Natural killer cell treated with Interleukin-12 subunit alpha and Interleukin-12 subunit beta and Interleukin-15 and Interleukin-18, amount 100 ng/mL, for 72 hours (primary cell): ENCODE measurements at places on chromosomes 6 and 20.

- no peak overlapping the region for H3K4me3 ChIP-seq
- peaks cover 8% of the 10 kb centered on the region for H3K27me3 ChIP-seq
- H3K4me1 ChIP-seq = no peaks in the 10 kb centered on the region
- H3K27ac ChIP-seq = no peak overlapping the region
These were observed 121.3 kb downstream of the DOK5 start for GRCh38 chr20:54596651-54597050.

DNA sequence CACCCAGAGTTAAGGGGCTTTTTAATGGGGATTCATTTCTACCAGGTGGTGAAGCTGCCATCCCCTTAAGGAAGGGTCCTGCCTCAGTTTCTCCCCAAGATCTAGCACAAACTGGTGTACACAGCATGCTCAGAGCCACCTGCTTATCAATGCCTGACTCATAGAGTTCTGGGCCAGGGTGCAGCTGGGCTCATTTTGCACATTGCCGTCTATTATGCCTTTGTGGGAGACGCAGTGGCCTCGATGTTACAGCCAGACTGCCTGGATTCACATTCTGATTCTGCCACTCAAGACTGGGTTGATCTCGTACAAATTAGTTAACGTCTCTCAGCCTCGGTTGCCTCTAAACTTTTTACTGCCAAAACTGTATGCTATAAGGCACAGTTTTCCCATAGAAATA, 365.7 kb downstream of the ZFAND3 start:
- no peaks in the 10 kb centered on the region for H3K27me3 ChIP-seq
- H3K4me3 ChIP-seq = no peak overlapping the region
- no peak overlapping the region for H3K27ac ChIP-seq
- DNase-seq = no peak

DNA sequence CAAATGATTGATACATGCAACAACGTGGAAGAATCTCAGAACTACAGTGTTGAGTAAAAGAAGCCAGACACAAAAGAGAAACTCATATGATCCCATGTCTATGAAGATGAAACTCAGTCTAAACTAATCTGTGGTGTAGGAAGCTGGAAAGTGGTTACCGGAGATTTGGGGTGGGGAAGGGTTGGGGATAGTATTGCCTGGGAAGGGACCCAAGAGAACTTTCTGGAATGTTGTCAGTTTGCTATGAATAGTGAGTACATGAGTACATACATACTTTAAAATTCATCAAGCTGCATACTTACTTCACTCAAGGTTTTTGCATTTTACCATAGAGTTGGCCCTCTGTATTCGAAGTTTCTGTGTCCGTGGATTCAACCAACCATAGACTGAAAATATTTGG, 106.0 kb downstream of the SAMD5 start:
- no peaks in the 10 kb centered on the region for H3K4me1 ChIP-seq
- H3K27ac ChIP-seq = no peak overlapping the region

DNA sequence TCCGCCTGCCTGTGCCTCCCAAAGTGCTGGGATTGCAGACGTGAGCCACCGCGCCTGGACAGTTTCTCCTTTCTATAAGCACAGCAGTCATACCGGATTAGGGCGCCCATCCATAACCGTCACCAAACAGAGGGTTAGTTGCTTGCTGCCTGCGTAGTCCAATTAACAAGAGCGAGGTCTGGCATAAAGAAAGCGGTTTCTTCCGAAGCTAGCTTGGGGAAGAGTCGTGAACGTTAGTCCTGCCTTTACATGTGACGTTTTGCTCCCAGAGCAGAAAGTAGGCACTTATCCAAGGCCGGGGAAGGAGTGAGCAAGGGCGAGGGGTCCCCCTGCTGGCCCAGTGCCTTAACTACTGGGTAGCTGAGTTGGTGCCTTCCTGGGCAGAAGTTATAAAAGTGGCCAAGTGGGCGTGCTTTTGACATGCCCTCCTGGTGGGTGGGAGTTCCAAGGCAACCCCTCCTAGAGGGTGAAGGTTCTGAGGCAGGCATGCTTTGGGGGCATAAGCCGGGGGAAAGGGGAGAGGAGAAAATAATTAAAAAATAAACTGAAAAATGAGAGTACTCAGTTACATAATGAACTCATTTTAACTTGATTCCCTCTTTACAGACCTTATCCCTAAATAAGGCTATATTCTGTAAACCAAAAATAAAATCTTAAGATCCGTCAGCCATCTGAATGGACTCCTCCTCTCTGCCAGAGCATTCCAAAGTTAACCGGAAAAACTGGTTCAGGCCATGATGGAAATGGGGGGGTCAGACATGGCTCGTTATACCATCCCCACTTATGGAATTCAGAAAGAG, 88.0 kb downstream of the FAM217A start:
- peak; percentile 75 for DNase-seq
- no peaks in the 10 kb centered on the region for H3K27me3 ChIP-seq
- peaks cover 11% of the 10 kb centered on the region for H3K4me1 ChIP-seq
- no peak overlapping the region for H3K27ac ChIP-seq

GRCh38 chr6:36129941-36130666, at the start of gene MAPK13:
Gene MAPK13 (plus strand): TSS chr6:36130513. CDS start chr6:36130583, 70 bp downstream.
- no peaks in the 10 kb centered on the region for H3K27me3 ChIP-seq
- H3K4me1 ChIP-seq = peaks cover 66% of the 10 kb centered on the region

GRCh38 chr6:80003826-80004172, 650 bp upstream of the TTK start:
- H3K4me1 ChIP-seq = peaks cover 26% of the 10 kb centered on the region
- H3K4me3 ChIP-seq = peak overlapping the region; percentile 98
- peaks cover 3% of the 10 kb centered on the region for H3K27me3 ChIP-seq
- peaks cover 5% of the 10 kb centered on the region for H3K36me3 ChIP-seq
- peak overlapping the region; percentile 92 for H3K27ac ChIP-seq

- H3K27ac ChIP-seq = no peak overlapping the region
- no peak overlapping the region for H3K4me3 ChIP-seq
- H3K36me3 ChIP-seq = no peaks in the 10 kb centered on the region
- no peaks in the 10 kb centered on the region for H3K27me3 ChIP-seq
- H3K4me1 ChIP-seq = peaks cover 15% of the 10 kb centered on the region
These were observed 7.5 kb downstream of the FOXS1 start for GRCh38 chr20:31837896-31838397.

DNA sequence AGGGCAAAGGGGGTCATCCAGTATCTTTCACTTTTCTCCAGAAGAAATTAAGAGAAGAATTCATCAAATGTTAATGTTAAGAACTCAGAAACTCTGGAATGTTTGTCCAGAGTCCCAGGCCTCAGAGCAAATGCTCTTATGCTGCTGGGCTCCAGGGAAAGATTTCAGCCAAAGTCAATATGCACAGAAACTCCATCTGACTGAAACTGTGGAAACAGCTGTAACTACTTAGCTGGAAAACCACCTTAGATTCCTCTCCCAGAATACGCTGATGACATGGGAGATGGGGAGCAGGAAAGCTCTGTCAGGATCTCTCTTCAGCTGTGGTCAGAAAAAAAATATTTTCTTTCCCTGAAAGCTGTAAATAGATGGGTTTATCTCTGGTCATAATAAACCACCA, 559.6 kb downstream of the RFPL4B start:
- no peak overlapping the region for H3K4me3 ChIP-seq
- H3K36me3 ChIP-seq = no peaks in the 10 kb centered on the region
- H3K27me3 ChIP-seq = no peaks in the 10 kb centered on the region
- H3K27ac ChIP-seq = no peak overlapping the region
- H3K4me1 ChIP-seq = no peaks in the 10 kb centered on the region

GRCh38 chr6:140388192-140388802, 1013.8 kb upstream of the CITED2 start:
- no peaks in the 10 kb centered on the region for H3K27me3 ChIP-seq
- H3K36me3 ChIP-seq = no peaks in the 10 kb centered on the region
- H3K4me3 ChIP-seq = no peak overlapping the region
- DNase-seq = no peak
- H3K27ac ChIP-seq = no peak overlapping the region

GRCh38 chr6:15358579-15359327, 112.9 kb downstream of the JARID2 start:
- no peaks in the 10 kb centered on the region for H3K36me3 ChIP-seq
- no peak for DNase-seq
- H3K27me3 ChIP-seq = no peaks in the 10 kb centered on the region
- H3K27ac ChIP-seq = peak overlapping the region; percentile 1
- H3K4me1 ChIP-seq = peaks cover 38% of the 10 kb centered on the region

DNA sequence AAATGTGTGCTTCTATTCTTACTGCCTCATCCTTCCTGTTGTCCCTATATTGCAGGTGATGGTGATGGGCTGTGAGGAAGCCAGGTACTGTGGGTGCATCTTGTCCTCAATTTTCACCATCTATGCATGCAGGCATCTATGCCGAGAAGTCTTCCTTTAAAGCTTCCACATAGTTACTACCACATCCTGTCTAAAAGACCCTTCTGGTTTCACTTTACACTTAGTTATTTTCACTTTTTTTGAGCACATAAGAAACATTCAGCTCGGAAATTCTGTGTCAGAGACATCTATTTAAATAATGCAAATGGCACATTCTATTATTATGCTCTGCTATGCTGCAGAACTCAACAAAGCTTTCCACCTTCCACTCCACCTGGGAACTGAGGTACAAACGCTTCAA, 28.2 kb upstream of the FABP7 start:
- H3K27ac ChIP-seq = peak overlapping the region; percentile 65
- peaks cover 3% of the 10 kb centered on the region for H3K27me3 ChIP-seq

- no peak overlapping the region for H3K27ac ChIP-seq
- no peaks in the 10 kb centered on the region for H3K36me3 ChIP-seq
- no peaks in the 10 kb centered on the region for H3K4me1 ChIP-seq
- H3K27me3 ChIP-seq = peaks cover 18% of the 10 kb centered on the region
- H3K4me3 ChIP-seq = no peak overlapping the region
These were observed 45.6 kb upstream of the RAB23 start for GRCh38 chr6:57267586-57268293.

- no peaks in the 10 kb centered on the region for H3K27me3 ChIP-seq
- peak overlapping the region; percentile 3 for H3K27ac ChIP-seq
- H3K4me3 ChIP-seq = peak overlapping the region; percentile 53
- no peak for DNase-seq
- peaks cover 12% of the 10 kb centered on the region for H3K36me3 ChIP-seq
These were observed 5.5 kb downstream of the CASP8AP2 start for GRCh38 chr6:89834884-89835792.

DNA sequence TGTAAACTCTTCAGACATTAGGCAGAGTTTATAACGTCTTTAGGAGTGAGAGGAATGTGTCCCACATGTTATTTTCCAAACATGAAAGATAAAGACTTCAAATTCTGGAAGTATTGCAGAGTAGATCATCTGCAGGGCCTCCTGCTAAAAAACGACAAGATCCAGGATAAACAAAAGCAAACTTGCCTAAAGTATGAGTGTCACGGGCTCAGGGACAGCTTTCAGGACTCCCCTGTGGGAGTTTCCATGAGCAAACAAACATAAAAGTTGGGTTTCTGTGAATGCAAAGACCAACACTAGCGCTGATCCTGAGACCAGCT, 76.9 kb downstream of the TXNDC5 start:
- no peak for DNase-seq
- H3K27me3 ChIP-seq = peaks cover 18% of the 10 kb centered on the region
- no peaks in the 10 kb centered on the region for H3K36me3 ChIP-seq
- H3K4me1 ChIP-seq = no peaks in the 10 kb centered on the region
- H3K27ac ChIP-seq = no peak overlapping the region
- no peak overlapping the region for H3K4me3 ChIP-seq

- DNase-seq = no peak
- H3K4me3 ChIP-seq = peak overlapping the region; percentile 1
- no peaks in the 10 kb centered on the region for H3K36me3 ChIP-seq
- H3K27ac ChIP-seq = no peak overlapping the region
- peaks cover 11% of the 10 kb centered on the region for H3K4me1 ChIP-seq
- H3K27me3 ChIP-seq = peaks cover 17% of the 10 kb centered on the region
These were observed 11.5 kb upstream of the SSR1 start for GRCh38 chr6:7324520-7324919.

GRCh38 chr6:45718871-45719270, 296.8 kb downstream of the CLIC5 start:
- no peaks in the 10 kb centered on the region for H3K27me3 ChIP-seq
- H3K4me1 ChIP-seq = peaks cover 31% of the 10 kb centered on the region
- peaks cover 6% of the 10 kb centered on the region for H3K36me3 ChIP-seq
- no peak overlapping the region for H3K27ac ChIP-seq
- no peak overlapping the region for H3K4me3 ChIP-seq

- H3K36me3 ChIP-seq = no peaks in the 10 kb centered on the region
- no peak overlapping the region for H3K4me3 ChIP-seq
- DNase-seq = no peak
These were observed 33.6 kb downstream of the KCNB1 start for GRCh38 chr20:49448917-49449316.

- DNase-seq = no peak
- H3K4me3 ChIP-seq = no peak overlapping the region
- H3K27me3 ChIP-seq = no peaks in the 10 kb centered on the region
- no peak overlapping the region for H3K27ac ChIP-seq
These were observed 181.2 kb downstream of the ISM1 start for GRCh38 chr20:13402171-13402760.
